ENCODE measurements at places on chromosomes 5 and 9.

- DNase-seq = no peak
- no peak overlapping the region for H3K4me3 ChIP-seq
- H3K27ac ChIP-seq = no peak overlapping the region
- peaks cover 5% of the 10 kb centered on the region for H3K36me3 ChIP-seq
Measured at GRCh38 chr9:123756484-123757106, 173.3 kb downstream of the DENND1A start.

DNA sequence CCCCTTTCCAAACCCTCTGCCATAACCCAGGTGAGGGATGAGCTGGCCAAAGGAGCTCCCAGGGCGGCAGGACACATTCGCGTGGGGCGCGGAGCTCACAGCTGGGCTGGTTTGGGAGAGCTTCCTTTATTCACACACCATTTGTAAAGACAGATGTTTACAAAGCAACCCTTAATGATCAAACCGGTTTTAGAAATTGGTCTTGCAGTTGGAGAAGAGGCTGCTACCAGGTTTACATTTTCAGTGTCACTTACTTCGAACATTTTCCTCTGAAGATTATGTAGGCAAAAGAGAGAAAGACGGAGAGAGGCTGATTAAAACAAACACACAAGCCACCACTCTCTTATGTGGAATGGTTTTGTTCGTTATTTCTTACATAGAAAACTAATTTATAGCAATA, 648.7 kb downstream of the IRX1 start:
- no peaks in the 10 kb centered on the region for H3K36me3 ChIP-seq
- H3K4me3 ChIP-seq = no peak overlapping the region
- H3K27ac ChIP-seq = no peak overlapping the region
- peaks cover 2% of the 10 kb centered on the region for H3K4me1 ChIP-seq

DNA sequence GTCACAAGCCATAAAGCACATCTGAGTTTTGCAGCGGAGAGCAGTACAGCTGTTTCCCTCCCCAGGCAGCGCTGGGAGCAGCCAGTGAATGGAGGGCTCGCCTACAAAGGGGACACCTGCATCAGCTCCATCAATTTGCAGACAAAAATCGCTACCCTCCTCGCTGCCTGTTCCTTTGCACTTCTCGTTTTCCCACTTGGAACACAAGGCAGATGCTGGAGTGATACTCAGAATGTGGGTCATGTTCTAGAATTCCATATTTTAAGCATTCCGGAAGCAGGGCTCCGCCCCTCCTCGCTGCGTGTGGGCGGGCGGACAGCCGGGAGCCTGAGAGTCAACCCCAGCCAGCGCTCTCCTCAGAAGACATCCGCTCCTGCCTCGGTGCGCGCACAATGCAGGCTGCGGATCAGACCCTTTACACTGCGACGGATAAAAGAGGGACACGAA, 92.1 kb downstream of the LMNB1 start:
- H3K27ac ChIP-seq = no peak overlapping the region
- H3K4me3 ChIP-seq = peak overlapping the region; percentile 54
- peaks cover 3% of the 10 kb centered on the region for H3K27me3 ChIP-seq
- no peak for DNase-seq
- peaks cover 13% of the 10 kb centered on the region for H3K4me1 ChIP-seq

- H3K27ac ChIP-seq = no peak overlapping the region
- no peaks in the 10 kb centered on the region for H3K36me3 ChIP-seq
- no peak overlapping the region for H3K4me3 ChIP-seq
Measured at GRCh38 chr5:130198927-130199326, 294.7 kb downstream of the CHSY3 start.

GRCh38 chr9:108224716-108225115, 631.1 kb downstream of the ACTL7B start:
- no peak overlapping the region for H3K4me3 ChIP-seq
- peaks cover 39% of the 10 kb centered on the region for H3K27me3 ChIP-seq
- H3K27ac ChIP-seq = no peak overlapping the region
- peaks cover 12% of the 10 kb centered on the region for H3K4me1 ChIP-seq
- no peaks in the 10 kb centered on the region for H3K36me3 ChIP-seq

- H3K36me3 ChIP-seq = peaks cover 29% of the 10 kb centered on the region
- no peak overlapping the region for H3K27ac ChIP-seq
- H3K4me1 ChIP-seq = no peaks in the 10 kb centered on the region
- H3K4me3 ChIP-seq = no peak overlapping the region
- no peak for DNase-seq
- H3K27me3 ChIP-seq = no peaks in the 10 kb centered on the region
Measured at GRCh38 chr5:14364096-14364495, 217.5 kb upstream of the OTULINL start.

DNA sequence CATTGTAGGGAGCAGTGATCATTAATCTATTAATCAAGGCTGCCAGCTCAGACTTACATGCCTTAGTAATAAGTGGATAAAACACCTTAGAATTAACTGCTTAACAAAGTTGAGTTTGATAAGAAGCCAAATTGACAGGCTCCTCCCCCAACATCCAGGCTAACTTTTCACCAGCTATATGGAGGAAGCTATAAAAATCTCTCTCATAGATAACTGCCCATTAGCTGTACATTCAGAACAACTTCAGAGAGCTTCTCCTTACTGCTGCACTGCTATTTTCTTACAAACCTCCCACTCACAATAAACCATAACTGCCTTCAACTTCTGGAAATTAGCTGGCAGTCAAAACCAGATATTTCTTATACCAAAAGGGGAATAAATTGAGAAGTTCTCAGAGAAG, 364.1 kb downstream of the PRELID2 start:
- H3K27ac ChIP-seq = no peak overlapping the region
- H3K4me1 ChIP-seq = peaks cover 3% of the 10 kb centered on the region
- DNase-seq = no peak
- H3K4me3 ChIP-seq = no peak overlapping the region
- no peaks in the 10 kb centered on the region for H3K36me3 ChIP-seq
